Amygdala (tissue), 56 donors: ENCODE measurements at places on chromosomes 2 and 18.

DNA sequence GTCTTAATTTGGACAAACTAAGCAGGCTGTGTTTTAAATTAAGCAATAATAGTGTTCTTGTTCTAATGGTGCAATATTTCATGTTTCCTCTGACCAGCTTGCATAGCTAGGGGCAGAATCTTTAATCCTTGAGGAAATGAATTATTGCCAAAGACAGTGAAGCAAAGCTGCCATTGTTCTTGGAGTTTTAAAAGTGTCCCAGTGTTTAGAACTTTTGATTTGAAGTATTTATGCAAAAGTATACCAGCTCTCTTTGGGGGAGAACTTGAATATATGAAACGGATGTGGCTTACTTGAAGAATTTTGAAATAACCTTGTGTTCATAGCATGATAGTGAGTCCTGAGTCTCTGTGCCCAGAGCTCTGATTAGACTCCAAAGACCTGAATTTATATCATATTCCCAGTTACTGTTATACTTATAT, 33.4 kb downstream of the ITGA6 start:
- no peak for DNase-seq

DNA sequence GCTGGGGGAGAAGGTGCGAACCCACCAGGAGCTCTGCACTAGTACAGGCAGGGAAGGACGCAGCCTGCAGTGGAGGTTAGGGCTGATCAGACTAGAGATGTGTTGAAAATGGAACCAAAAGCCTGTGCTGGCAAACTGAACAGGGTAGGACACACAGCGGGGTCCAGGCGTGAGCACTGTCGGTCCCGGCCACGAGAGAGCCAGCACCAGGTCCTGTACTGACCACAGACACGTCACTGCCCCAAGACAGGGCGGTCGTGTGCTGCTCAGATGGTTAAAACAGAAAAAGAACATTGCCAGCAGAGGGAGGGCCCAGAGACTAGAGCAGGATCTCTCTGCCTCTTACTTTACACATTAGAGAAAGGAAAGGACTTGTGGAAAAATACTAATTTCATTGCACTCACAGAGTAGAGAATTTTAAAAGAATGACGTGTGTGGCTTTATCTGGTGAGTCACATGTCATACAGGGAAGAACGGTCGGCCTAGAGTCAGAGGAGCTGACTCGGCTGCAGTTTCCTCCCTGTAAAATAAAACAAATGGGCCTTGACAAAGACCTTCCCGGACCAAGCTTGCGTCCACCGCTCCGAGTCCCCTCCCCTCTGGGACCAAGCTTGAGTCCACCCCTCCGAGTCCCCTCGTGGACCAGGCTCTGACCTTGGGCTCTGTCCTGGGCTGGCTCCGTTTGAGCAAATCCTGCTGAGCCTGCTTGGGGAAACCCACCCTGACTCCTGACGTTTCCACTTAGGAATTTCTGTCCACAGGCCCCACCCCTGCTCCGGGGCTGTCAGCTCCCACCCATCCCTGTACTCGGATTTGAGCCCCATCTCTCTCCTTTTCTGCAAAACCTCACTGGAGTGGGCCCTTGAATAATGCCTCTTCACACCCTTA, 16.7 kb upstream of the ADI1 start:
- no peak for DNase-seq

DNA sequence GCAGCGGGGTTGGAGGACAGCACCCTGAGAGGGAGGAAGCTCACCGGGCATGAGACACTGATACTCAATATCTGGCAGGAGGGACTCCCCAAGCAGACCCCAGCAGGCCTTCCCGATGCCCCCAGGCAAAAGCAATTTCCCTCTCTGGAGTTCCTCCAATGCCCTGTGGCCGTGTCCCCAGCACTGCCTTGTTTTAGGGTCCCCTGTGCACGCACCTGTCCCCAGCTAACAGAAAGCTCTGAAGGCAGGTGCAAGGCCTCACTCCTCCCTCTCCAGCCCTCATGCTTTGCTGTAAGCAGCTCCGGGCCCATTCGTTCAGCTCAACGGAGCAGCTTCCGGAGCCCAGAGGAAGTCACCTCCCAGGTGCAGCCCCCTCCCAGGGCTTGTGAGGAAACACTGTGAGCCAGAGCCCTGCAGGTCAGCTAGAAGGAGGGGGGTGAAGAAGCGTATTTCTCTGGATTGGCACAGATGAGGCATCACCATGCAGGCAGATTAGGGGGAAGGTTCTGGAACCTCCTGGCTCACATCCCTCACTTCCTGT, 50.3 kb upstream of the ID2 start:
- DNase-seq, result no peak

DNA sequence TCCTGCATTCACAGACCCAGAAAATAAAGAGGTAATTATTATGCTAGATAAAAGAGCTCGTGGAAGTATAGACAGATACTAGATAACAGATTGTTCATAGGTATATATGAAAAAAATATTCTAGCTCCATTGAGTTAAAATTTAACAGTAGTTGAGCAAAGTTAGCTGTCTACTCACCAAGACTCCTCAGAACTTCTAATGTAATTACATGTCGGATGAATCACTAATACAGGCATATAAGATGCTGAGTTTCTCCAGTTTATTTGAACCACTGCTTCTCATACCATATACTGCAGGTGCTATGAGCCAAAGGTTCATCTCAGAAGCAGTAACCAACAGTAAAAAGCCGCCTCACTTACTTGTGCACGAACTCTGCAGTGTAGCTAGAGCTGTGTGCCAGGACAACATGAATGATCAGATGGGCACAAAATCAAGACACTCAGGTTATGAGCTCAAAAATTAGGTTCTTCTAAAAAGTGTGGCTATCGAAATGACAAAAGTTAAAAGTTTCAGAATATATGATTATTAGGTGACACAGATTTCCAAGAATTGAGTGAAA, 373.4 kb downstream of the NCKAP5 start:
- no peak for DNase-seq
